GM12892 (cell line): ENCODE measurements at places on chromosomes 3 and 15.

- no peak for DNase-seq
These were observed 454.7 kb downstream of the PYDC2 start for GRCh38 chr3:191915712-191916111.

GRCh38 chr3:134362221-134362620 lies 12.0 kb downstream of the AMOTL2 start:
- no peak for DNase-seq

- DNase-seq, result no peak
These were observed 10.9 kb downstream of the PLCD1 start for GRCh38 chr3:38018296-38019266.

DNA sequence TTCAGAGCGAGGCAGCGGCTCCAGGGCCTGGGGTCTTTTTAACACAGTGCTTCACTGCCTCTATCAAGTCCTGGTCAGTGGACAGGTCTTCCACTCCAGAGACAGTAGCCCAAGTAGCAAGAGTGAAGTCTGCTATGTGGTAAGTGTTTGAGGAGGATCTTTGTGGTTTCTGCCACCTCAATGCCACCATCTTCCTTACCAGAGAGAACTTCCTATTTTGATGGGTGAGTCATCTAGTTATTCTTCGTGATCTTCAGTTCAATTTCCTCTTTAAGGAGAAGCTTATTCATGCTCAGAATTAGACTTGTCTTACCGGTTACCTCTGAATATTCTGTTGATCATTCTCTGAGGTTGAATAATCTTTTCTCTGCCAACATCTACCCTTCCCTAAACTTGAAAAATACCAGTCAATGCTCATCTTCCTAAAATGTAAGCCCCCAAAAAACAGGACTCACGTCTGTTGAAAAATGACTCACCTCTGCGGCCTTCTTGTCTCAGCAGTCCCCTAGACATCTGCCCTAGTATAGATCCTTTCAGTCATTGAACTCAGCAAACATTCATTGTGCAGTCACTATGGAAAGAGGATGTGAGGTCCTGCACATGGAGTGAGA lies 32.2 kb upstream of the BCL6 start:
- no peak for DNase-seq

DNA sequence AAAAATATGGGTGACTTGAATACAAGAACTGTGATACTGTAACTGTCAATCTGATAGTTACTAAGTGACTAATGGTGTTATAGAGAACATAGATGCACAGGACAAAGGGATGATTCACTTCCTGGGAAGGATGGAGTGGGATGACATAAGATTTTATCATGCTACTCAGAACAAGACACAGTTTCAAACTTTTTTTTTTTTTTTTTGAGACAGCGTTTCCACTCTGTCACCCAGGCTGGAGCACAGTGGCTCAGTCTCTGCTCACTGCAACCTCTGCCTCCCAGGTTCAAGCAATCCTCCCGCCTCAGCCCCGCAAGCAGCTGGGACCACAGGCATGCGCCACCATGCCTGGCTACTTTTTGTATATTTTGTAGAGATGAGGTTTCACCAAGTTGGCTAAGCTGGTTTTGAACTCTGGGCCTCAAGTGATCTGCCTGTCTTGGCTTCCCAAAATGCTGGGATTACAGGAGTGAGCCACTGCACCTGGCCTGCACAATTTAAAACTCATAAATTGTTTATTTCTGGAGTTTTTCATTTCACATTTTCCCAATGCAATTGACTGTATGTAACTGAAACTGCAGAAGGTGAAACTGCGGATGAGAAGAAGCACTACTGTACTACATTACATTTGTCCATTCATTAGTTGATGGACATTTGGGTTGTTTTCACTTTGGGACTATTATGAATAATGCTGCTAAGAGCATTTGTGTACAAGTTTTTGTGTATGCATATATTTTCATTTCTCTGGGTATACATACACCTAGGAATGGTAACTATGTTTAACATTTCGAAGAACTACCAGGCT lies 40.6 kb downstream of the ADIPOQ start:
- DNase-seq, result no peak

DNA sequence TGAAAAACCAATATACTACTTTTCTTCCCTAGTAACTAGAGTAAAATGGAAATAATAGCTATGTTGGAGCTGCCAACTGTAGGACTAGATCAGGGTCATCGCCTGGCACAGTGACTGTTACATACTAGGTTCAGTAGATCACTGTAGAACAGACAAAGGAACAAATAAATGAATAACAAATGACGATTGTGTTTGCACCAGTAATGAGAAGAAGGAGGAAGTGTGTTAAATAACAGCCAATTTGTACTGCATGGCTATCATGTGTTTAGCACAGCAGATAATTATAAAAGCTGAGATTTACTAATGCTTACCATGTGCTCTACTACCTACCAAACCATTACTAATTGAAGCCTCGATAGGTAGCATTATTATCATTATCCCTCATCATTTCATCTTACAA lies 85.3 kb upstream of the FXR1 start:
- DNase-seq, result no peak

GRCh38 chr15:32951736-32952464 lies 234.1 kb downstream of the GREM1 start:
- DNase-seq, result no peak

DNA sequence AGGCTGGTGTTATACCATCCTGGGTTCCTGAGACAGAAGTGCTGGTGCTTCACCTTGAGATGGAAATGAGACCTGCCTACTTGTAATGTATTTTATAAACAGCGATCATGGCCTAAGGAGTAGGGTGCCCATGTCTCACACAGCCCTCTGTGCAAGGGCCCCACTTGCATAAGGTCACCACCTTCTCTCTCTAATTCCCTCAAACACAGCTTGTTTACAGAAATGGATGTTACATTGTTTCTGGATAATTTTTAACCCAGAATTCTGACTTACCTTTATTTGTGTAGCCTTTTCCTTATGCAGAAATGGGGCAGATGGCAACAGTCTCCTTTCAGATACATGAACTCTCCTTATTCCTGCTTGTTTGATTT lies 95.1 kb upstream of the UMPS start:
- no peak for DNase-seq
